ENCODE measurements at places on chromosomes 4 and X.

- no peak for DNase-seq
These were observed 60.5 kb upstream of the PGRMC2 start for GRCh38 chr4:128347930-128348660.

DNA sequence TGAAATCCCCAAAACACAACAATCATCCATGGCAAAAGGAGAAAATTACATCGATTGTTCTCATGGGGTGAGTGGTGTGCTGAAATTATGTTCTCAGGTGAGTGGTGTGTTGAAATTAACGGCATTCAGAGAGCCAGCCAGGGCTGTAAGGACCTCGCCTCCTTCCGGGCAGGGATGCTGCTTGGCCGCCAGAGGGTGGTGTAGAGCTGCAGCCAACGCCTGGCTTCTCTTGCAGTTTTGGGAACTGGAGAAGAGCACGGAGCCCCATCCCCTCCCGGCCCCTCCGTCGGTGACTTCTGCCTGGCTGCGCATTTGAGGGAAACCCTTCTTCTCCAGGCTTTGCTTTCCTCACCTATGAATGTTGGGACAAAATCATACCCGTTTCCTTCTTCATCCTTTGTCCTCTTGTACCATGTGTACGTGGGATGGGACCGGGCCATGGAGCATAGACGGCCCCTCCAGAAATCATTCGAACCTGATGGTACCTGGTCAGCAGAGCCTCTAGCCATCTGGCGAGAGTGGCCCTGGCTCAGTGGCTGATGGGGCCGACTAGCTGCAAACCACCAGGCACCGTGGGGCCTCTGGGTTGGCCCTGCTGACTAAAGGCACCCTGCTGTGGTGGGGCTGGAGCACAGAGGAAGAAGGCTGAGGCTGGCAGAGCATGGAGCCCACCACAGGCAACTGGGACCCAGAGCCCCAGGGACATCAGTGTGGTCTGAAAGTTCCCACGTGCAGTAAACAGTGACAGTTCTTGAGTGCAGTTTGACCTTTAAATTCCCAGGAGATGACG is 28.4 kb downstream of the TRMT44 start:
- peak; percentile 40 for DNase-seq

DNA sequence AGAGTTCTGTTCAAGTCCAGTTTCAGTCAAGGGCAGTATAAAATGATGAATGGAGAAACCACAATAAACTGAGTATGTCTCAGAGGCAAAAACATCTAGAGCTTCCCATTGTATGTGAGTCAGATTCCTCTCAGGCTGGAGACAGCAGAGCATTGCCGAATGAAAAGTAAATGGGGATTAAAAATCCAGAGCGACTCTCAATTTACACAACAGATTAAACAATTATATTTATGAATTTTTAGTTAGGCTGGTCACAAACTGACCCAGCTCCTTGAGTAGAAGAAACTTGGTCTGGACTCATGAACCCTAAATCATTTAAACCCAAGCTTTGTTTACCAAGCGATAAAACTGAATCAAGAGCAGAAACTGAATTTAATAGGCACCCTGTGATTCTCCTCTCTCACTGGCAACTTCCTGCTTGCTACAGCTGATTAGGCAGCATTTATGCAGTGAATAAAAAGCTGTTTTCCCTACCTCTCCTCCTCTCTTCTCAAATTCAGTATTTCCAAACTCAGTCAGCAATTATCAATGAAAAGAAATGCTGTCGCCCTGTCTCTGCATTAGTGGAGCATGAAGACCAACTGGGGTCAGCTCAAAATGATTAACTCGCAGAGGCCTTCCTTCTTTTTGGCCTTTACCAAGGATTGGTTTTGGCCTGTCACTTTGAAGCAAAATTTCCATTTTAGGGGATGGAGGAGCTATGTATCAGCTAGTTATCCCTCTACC is 568.0 kb downstream of the PDHA2 start:
- DNase-seq, result no peak

DNA sequence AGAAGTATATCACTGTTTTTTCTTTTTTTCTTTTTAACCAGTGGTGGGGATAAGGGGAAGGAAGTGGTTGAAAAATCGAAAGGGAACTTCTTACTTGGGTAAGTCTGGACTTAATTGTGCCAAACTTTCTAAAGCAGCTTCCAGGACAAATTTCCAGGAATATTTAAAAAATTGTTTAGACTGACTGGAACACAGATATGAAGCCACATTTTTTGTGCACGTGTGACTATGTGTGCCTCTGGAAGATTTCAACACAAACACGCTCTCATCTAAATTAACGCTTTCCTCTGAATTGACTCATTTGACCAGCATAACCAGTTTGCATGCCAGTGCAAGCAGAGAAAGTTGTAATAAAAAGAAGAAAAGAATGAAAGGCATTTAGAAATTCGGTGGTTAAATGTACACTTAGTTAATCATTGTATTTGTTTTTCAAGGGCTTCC is 18.8 kb upstream of the YTHDC1 start:
- DNase-seq, result no peak

DNA sequence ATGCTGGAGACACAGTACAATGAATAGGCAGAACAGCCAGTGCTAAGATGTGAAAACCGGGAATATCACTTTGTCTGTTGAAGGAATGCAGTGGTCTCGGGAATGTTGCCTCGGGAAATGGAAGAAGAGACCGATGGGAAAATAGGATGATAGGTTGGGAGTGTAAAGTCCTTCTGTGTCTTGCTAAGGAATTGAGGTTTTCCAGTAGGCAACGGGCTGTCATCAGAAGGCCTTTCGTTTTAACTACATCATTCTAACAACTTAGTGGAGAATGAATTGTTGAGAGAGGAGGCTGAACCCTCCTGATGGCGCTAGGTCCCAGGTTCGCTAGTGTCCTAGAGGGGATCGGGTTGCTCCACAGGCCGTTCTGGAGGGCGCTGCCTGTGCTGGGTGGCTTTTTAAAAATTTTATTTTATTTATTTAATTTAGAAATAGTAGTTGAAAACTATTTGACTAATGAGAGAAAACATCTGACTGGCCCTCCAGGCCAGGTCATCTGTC is 730 bp downstream of the VBP1 start:
- no peak for DNase-seq

- no peak for DNase-seq
These were observed 25.4 kb upstream of the PPP1R2C start for GRCh38 chrX:42803320-42803719.

GRCh38 chr4:55435141-55435841 is 39.5 kb downstream of the TMEM165 start:
- DNase-seq, result peak; percentile 4

DNA sequence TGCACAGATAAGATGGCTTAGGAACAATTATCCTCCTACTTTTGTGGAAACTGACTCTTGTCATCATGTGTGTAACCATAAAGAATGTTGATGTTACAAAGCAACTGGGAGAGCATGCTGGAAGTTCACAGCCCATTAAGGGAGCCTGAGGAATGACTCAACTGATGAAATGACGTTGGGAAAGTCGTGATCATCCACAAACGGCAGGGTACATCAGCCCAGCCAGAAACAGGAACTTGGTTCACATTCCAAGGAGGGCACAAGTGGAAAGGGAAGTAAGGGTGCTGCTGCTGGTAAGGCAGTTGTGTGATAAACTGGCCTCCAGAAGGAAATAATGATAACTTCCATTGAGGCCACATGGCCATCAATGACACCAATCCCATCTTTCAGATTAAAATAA is 6.7 kb downstream of the TEC start:
- DNase-seq, result no peak

DNA sequence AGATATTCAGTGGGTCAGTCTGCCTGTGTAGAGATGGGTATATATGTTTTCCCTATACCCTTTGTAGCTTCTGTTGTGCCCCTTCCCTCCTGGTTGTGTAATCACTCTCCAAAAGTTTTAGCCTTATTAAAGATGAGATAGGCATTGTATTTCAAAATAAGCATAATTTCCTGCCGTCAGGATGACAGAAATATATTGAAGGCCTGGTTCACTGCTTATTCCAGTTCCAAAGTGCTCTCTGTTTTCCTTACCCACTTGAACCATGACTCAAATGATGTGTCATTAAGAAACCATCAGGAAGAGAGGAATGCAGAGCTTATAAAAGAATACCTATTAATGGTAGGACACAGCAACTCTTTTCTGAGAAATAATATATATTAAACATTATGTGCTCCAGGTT is 178.5 kb downstream of the GABRB1 start:
- DNase-seq, result no peak

GRCh38 chrX:115616943-115617563 is 56.1 kb downstream of the PLS3 start:
- no peak for DNase-seq

- no peak for DNase-seq
These were observed 36.9 kb upstream of the SH3KBP1 start for GRCh38 chrX:19924285-19924684.

DNA sequence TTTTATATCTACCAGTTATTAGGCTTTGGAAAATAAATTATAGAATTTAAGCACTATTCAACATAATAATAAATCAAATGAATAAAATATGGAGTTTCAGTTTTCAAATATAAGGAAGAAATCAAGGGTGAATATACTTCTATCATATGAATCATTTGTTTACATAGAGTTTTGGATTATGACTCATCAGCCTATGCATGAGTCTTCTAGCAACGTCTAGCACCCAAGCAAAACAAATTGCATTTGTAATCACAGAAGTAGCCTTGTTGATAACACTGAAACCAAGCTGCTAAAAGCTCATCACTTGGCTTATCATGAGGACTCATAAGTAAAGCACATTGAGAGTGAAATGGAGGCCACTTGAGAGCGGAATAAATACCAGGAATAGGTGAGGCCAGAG is 434.6 kb downstream of the PCDH11X start:
- DNase-seq, result no peak

GRCh38 chrX:136684120-136684519 is 36.2 kb downstream of the CD40LG start:
- no peak for DNase-seq

- DNase-seq, result no peak
These were observed 6.0 kb upstream of the ANXA3 start for GRCh38 chr4:78545275-78546246.

GRCh38 chr4:185190306-185190856 is 13.4 kb downstream of the CFAP97 start:
- no peak for DNase-seq

GRCh38 chr4:88178626-88179231 is 20.3 kb upstream of the ABCG2 start:
- DNase-seq, result no peak

DNA sequence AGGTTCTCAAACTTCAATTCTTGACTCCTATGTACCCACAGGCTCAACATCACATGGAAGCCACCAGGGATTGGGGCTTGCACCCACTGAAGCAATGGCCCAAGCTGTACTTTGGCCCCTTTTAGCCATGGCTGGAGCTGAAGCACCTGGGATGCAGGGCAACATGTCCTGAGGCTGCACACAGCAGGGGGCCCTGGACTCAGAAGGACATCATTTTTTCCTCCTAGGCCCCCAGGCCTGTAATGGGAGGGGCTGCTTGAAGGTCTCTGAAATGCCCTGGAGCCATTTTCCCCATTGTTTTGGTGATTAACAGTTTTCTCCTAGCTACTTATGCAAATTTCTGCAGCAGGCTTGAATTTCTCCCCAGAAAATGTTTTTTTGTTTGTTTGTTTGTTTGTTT is 465.1 kb upstream of the PCDH10 start:
- DNase-seq, result no peak

- DNase-seq, result no peak
These were observed 11.5 kb downstream of the NDP start for GRCh38 chrX:43961699-43962098.

DNA sequence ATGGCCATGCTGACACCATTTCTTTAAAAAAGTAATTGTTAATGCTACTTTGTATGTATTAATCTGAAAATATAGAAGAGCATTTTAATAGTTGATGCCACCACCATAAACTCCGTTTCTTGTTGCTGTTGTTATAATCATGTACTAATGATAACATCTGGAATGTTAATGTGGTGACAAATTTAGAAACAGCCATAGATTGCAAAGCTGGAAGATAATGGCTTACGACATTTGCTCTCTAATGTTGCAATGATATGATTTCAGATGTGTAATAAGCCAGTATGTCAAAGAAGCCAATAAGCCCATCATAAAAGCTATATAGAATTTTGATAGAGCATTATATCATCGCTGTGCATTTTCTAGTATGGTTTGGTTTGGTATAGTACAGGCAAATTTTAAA is 579.4 kb upstream of the ZFP42 start:
- DNase-seq, result no peak

GRCh38 chr4:109682875-109683274 is 20.4 kb downstream of the CASP6 start:
- no peak for DNase-seq

DNA sequence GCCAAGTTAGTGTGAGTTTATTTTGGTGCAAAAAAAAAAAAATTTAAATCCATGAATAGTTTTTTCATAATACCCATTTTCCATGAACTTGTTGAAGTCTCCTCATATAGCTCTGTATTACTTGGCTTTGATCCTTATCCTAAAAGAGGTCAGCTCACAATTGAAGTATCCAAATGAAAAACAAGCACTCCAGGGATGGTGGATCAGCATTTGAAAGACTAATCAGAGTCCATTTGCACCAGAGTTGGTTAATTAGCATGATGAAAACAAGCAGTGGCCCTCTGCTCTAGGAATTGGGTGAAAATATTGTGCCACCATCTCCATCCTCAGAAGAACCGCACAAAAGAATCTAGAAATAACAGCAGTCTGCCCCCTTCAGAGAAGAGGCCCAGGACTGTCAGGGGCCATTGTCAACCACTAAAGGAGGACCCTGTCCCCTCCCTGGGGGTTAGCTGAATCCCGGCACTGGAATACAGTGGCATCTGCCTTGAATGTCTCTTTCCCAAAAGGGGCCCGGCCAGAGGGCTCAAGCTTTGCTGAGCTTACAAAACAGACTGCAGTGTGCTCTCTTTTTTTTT is 24.7 kb downstream of the SH3KBP1 start:
- DNase-seq, result no peak

DNA sequence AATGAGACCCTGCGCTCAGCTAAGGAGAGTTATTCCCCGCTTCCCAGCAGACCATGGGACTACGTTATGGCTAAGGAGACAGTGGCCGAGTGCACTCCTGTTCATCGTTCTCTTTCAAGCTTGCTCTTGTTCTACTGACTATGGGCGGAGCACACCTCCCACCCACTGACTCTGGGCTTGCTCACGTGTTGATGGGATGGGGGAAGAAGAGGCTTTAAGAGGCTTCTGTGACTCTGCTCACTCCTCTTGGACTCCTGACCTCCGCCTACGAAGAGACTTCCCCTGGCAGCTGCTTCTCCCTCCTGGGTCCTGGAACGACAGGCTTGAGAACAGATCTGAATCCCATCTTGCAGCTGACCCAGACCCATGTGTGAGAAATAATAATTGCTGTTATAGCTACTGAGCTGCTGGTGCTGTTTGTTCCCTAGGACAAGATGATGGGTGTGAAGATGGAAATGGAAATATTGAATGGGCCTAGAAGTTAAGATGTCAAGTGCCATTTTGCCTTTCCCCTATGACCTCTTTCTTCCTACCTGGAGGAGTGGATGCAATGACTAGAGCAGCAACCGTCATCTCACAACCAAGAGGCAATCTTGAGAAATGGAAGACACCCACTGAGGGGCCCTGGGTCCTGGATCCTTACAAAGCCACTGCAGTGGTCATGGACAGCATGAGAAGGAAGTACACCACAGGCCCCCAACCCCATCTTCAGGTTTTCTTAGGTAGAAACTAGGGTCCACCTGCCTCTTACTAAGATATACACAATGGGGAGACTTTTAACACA is 38.7 kb upstream of the IRAK1 start:
- DNase-seq, result no peak

GRCh38 chr4:121669163-121669550 is 27.6 kb downstream of the ANXA5 start:
- no peak for DNase-seq
